ENCODE measurements at places on chromosomes 5 and 9.

DNA sequence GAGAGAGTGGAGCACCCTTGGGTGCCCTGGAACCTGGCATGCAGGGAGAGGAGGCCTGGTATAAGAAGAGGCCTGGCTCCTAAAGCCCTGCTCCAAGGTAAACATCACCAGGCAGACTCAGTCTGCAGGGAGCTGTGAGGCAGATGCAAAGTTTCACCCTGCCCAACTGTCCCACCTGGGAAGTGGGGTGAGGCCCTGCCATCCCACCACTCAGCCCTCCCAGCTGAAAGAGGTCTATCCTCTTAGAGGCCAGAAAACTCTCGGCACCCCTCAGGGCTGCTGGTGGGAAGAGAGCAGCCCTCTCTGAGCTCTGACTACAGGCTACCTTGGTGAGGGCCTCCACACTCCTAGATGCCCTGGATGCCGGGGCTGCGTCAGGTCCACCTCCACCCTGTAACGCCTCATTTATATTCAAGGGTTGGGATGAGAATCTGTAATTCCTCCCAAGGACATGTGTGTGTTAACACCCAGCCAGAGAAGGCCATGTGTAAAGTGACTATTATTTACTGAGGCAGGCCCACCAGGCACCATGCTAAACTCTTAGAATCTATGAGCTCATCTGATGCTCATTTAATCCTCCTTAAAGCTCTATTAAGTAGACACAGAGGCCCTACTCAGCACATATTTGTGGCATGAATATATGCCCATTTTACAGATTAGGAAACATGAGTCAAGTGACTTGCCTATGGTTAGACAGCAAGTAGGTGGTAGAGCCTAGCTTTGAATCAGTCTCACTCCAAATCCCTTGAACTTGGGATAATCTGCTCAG is 205.9 kb downstream of the FSTL4 start:
- DNase-seq: no peak

GRCh38 chr9:98917746-98918487 is 25.8 kb upstream of the COL15A1 start:
- DNase-seq: no peak

- DNase-seq: no peak
Measured at GRCh38 chr5:119682372-119682771, 53.0 kb downstream of the FAM170A start.

GRCh38 chr5:57332361-57332760 is 150.2 kb downstream of the ACTBL2 start:
- DNase-seq: no peak

GRCh38 chr5:34991486-34992238 is 56.1 kb downstream of the AGXT2 start:
- no peak for DNase-seq

DNA sequence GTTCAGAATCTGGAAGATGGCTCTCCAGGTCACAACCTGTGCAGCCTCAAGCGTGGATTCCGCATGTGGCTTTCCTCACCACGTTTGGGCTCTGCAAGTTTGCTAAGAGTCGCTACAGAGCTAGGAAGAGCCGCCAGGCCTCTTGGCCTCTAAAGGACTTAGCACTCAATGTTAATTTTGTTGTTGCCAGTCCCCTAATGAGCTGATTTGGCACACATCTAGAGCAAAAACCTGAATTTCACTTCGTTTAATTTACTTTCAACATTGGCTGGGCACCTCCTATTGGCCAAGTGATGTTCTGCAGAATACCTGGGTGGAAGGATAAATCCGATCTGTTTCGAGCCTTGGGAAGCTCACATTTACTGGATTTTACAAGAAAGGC is 65.8 kb upstream of the UNC5A start:
- no peak for DNase-seq

DNA sequence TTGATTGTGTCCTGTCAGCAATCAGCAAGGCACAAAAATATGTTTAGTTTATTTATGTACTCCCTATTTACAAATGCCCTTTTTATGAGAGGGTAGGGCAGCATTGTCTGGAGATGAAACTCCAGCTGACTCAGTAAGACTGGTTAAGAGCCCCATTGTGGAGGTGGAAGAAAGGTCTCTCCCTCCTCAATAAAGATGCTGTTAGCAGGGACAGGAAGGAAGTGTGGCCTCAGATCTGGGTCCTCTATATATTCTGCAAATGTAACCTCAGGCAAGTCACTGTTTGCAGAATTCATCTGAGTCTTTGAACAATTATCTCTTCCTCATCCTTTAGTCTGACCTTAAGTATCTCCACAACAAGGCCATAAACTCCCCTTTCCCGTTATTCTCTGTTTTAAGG is 48.3 kb upstream of the TRAF1 start:
- DNase-seq: peak; percentile 20

DNA sequence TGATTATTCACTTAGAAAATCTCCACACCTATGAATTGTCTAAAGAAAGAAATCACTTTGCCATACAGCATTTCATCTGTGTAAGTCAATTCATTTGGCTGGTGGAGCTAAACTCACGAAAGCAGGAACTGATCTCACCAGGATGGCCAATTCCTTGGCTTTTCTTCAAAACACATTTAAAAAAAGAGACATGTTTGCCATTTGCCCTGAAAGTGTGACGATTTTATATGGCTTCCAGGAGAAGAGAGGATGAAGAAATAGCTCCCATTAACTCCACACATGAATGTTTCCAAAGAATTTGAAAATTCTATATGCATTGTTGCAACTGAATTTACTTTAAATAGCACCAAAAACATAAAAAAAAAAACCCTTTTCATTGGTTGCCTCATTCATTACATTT is 334.7 kb downstream of the DMRT2 start:
- no peak for DNase-seq

- DNase-seq: no peak
Measured at GRCh38 chr5:122366501-122366900, 54.5 kb downstream of the SNCAIP start.

DNA sequence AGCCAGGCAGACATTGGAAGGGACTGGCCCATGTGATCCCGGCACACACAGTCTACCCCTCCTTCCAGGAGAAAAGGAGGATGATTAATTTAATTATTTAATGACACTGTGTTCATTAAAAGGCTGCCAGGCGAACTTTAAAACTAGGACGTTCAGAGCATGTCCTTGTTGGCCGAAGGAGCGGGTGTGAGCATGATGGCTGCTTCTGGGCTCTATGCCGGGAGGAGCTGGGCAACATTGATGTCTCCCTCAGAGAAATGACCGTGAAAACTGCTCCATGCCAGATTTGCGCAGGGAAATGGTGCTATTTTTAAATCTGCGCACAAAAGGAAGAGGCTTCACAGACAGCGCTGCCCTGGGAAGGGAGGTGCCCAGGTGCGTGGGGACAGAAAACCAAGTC is 284.9 kb upstream of the IRX4 start:
- no peak for DNase-seq

DNA sequence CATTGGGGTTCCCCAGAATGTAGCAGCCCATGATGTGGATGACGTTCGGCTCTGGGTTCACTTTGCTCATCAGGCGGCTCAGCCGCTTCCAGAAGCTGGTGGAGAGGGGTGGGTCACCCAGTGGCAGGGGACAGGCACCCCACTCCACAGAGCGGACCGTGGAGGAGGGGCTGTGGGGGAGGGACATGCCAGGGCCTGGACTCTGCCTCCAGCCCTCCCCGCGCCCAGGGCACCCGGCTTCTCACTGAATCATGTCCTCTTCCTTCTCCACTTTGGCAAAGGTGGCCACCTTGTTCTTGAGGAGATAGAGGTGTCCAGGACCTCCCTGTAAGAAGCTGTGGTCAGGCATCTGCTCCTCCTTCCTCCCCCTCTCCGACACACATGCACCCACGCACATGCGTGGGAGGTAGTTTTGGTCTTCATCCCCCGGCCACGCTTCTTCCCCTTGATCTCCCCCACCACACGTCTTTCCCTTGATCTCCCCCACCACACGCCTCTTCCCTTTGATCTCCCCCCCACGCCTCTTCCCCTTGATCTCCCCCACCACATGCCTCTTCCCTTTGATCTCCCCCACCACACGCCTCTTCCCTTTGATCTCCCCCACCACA is 8.9 kb upstream of the ENTPD8 start:
- DNase-seq: no peak

DNA sequence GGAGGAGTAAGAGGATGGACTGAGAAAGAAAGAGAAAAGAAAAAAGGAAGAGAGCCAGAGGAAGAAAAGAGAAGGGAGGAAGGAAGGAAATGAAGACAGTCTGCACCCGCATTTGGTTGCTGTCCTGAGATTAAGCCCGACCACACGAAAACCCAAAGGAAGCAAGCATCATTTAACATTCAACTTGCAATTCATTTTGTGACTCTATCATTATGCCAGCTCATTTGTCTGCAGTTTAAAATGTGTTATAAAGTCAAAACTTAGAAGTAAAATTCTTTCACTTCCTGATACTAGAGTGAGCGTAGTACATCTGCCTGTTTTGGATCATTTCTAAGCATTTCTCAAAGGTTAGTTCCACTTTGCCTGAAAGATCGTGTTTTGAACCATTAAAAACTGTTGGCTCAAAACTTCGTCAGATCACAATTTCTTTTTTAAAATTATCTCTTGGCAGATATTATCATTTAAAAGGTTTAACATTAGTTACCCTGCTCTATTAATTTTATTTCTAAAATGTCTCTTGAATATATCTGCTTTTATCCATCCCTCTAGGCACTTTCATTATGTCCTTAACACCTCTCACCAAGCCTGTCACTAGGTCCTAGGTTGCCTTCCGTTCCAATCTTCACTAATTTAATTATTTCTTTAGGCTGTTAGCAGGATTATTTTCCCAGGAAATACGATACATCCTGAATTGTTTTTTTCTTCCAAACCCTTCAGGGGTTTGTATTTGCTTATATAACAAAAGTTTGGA is 240.9 kb downstream of the TLE4 start:
- peak; percentile 37 for DNase-seq

DNA sequence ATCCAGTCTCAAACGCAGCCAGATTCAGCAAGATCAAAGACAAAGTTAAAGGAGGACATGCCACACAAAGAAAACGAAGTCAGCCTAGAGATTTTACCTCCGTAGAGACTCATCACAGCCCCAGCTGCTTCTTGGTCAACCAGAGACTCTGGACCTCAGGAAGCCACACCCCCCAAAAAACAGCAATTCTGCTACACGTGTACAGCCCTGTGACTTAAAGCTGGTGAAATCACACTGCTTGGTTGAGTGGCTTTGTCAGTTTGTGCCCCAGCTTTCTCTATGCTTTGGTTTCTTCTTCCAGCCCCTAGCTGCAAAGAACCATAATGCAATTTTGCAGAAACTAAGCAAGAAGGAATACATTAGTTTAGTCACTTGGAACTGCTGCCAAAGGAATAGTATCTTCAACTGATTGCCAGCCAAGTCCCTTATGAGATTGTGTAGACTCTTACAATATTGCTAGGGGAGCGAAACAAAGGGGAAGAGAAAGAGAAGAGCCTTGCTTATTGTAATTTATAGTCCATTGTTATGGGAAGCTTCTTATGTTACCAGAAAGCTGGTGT is 158.8 kb upstream of the ZNF462 start:
- DNase-seq: no peak

GRCh38 chr9:79565245-79565644 is 6.5 kb upstream of the TLE4 start:
- no peak for DNase-seq

- DNase-seq: peak; percentile 9
Measured at GRCh38 chr5:35308421-35308820, 78.1 kb upstream of the PRLR start.

DNA sequence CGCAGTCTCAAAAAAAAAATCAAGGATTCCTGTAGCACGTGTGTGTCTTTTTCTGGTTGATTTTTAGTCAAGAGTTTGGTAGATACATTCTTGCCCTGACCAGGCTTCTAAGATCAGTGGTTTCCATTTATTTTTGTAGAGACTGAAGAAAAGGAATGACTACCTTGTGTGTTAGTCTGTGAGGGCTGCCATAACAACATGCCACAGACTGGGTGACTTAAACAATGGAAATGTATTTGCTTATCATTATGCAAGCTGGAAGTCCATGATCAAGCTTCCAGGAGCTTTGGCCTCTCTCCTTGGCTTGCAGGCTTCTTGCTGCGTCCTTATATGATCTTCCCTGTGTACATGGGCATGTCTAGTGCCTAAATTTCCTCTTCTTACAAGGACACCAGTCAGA is 127.0 kb downstream of the CCDC192 start:
- DNase-seq: no peak

DNA sequence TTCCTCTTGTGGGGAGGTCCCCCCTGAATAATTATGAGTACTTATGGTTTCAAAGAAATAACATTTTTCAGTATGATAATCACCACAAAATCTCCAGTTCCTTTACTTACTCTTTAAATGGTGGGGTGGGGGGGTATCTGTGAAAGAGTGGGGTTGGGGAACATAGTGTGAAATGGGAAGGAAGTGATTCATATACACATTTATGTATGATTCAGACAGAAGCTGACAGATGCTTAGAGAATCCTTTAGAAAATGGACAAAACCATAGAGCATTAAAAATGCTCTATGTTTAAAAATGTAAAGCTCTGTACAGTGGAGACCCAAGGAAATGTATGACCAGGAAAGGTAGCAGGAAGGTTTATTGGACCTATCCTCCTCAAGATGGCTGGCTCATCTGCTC is 267.5 kb upstream of the GRIA1 start:
- no peak for DNase-seq

- peak; percentile 32 for DNase-seq
Measured at GRCh38 chr9:112061152-112061740, 113.9 kb downstream of the SUSD1 start.

DNA sequence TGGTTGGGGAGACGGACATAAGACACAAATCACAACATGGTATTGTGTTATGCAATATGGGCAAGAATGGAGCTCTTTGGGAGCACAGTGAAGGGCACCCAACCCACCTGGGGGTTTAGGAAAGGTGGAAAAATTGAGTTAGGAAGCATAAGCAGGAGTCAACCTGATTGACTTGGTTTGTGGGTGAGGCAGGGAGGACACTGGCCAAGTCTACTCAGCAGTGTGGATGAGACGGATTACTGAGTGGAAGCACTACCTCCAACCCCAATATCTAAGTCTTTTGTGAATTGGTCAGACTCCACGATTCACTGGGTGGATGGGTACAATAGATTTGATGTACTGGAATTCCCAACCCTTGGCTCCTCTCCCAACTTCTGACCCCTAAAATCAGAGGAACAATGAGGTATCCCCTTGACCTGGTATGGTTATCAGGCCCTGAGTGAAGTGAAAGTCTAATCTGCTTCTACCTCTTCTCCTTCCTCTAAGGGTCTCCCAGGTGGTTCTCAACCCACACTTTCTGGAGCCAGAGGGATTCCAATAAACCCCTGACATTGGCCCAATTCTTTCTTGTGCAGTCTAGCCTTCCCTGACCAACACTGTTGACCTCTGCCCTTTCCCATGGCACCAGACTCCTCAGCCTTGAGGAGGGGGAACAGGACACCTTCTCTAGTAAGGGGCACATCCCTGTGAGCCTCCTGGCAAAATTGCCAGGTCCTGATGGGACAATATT is 5.2 kb downstream of the EGR1 start:
- no peak for DNase-seq

DNA sequence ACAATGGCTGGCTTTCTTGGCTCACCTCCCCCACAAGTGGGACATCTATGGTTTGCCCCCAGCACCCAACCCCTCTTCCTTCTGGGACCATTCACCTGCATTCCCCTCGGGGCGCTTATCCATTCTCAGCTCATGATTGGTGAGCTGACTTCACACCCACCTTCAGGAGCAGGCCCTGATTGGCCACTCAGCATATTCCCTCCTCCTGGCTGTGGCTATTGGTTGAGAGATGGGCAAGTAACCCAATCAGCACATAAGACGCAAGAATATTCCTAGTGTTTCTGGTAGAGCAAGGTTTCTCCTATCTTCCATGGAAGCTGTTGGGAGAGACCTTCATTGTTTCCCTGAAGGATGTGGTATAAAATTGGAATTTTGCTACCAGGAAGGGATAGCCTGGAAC is 22.7 kb upstream of the UNC5A start:
- DNase-seq: no peak

- DNase-seq: no peak
Measured at GRCh38 chr5:137332296-137332695, 166.8 kb downstream of the SPOCK1 start.

- no peak for DNase-seq
Measured at GRCh38 chr9:75461183-75461582, 372.9 kb downstream of the OSTF1 start.
